ENCODE measurements at places on chromosomes 1 and 21. TPM values are rescaled to one million over a fixed set of nuclear protein-coding genes. Genes with fewer than 3 reads are reported as not detected.

The DR1 gene
- total RNA-seq, result 65.3 TPM

The ABCA4 gene
- total RNA-seq, result 0.26 TPM

The OR10Z1 gene
- not detected for total RNA-seq

GRCh38 chr1:179589509-179589908, 2.1 kb upstream of the TDRD5 start:
- DNase-seq, result no peak
- no peaks in the 10 kb centered on the region for H3K36me3 ChIP-seq
- H3K4me1 ChIP-seq, result peaks cover 4% of the 10 kb centered on the region
- H3K4me3 ChIP-seq, result no peak overlapping the region

GRCh38 chr1:98032958-98033357, 112.1 kb upstream of the DPYD start:
- no peaks in the 10 kb centered on the region for H3K36me3 ChIP-seq
- H3K4me1 ChIP-seq, result peaks cover 40% of the 10 kb centered on the region
- DNase-seq, result no peak
- no peak overlapping the region for H3K27ac ChIP-seq
- H3K27me3 ChIP-seq, result no peaks in the 10 kb centered on the region
- H3K4me3 ChIP-seq, result no peak overlapping the region

GRCh38 chr1:11187931-11188330, 1.2 kb upstream of the ANGPTL7 start:
- no peak overlapping the region for H3K4me3 ChIP-seq
- H3K36me3 ChIP-seq, result peaks cover 16% of the 10 kb centered on the region
- no peak for DNase-seq

- no peaks in the 10 kb centered on the region for H3K36me3 ChIP-seq
- DNase-seq, result peak; percentile 37
- H3K4me1 ChIP-seq, result peaks cover 34% of the 10 kb centered on the region
- H3K4me3 ChIP-seq, result no peak overlapping the region
Observed at GRCh38 chr1:51328926-51329325, 1.4 kb downstream of the TTC39A start.

GRCh38 chr1:214989341-214989740, 93.2 kb upstream of the KCNK2 start:
- H3K36me3 ChIP-seq, result no peaks in the 10 kb centered on the region
- H3K4me1 ChIP-seq, result peaks cover 12% of the 10 kb centered on the region
- no peak for DNase-seq

All from chondrocyte (in vitro differentiated cells).